Smooth muscle cell of trachea (primary cell): ENCODE measurements at places on chromosomes 16 and 17. TPM values are rescaled to one million over a fixed set of nuclear protein-coding genes. Genes with fewer than 3 reads are reported as not detected.

Gene KRTAP4-6
- total RNA-seq = not detected in 2 replicates

Gene MEIOB
- total RNA-seq = 0.15 and 0.33 TPM in 2 replicates

Gene HCRT
- total RNA-seq = not detected in 2 replicates

Gene TTYH2
- 3.8 and 4.1 TPM in 2 replicates for total RNA-seq

Gene MFSD6L
- total RNA-seq = not detected in 2 replicates

Gene PLK1
- total RNA-seq = 4.6 and 27.1 TPM in 2 replicates

Gene CLEC3A
- not detected in 2 replicates for total RNA-seq

Gene SOCS1
- total RNA-seq = 32.6 and 32.7 TPM in 2 replicates

Gene HBA1
- not detected in 2 replicates for total RNA-seq

Gene NAE1
- total RNA-seq = 53.1 and 78.5 TPM in 2 replicates

Gene TMEM92
- total RNA-seq = under 0.01 TPM in 2 replicates

Gene CDRT15L2
- not detected in 2 replicates for total RNA-seq

Gene PPM1E
- 0.17 TPM in 1 of 2 replicates, not detected in the other for total RNA-seq

Gene MYO15A
- total RNA-seq = 2.2 and 3.6 TPM in 2 replicates

Gene EFCAB3
- not detected in 2 replicates for total RNA-seq

Gene BICDL2
- 0.17 TPM in 1 of 2 replicates, not detected in the other for total RNA-seq

Gene HSPB9
- not detected in 2 replicates for total RNA-seq

Gene MIEF2
- total RNA-seq = 21.3 and 30.5 TPM in 2 replicates

Gene C1QL1
- 0.29 and 0.99 TPM in 2 replicates for total RNA-seq

Gene SPN
- not detected in 2 replicates for total RNA-seq

Gene CEP112
- 5.0 and 5.4 TPM in 2 replicates for total RNA-seq

Gene PARD6A
- total RNA-seq = 0.44 and 2.5 TPM in 2 replicates

Gene TOM1L1
- total RNA-seq = 15.1 and 19.3 TPM in 2 replicates
